ENCODE measurements at places on chromosomes 12 and 14.

GRCh38 chr14:34713681-34714319 is 593 bp downstream of the CFL2 start:
- no peak for DNase-seq

DNA sequence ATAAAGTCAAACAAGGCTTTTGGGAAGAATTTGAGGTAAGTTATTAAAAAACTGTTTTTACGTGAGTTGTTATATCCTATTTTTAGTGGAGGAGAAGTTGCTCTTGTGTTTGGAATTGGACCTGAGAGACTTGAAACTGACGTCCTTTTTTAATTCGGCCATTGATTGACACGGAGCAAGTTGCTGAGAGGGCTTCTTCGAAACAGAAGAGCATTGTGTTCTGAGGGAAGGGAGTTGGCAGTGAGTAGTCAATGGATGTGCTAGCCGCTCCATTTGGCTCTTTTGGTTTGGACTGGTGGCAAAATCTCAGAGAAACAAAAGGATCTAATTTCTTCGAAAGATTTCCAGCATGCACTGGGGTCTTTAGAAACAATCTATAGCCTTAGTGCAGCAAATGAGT is 37.3 kb downstream of the PTPN11 start:
- no peak for DNase-seq

DNA sequence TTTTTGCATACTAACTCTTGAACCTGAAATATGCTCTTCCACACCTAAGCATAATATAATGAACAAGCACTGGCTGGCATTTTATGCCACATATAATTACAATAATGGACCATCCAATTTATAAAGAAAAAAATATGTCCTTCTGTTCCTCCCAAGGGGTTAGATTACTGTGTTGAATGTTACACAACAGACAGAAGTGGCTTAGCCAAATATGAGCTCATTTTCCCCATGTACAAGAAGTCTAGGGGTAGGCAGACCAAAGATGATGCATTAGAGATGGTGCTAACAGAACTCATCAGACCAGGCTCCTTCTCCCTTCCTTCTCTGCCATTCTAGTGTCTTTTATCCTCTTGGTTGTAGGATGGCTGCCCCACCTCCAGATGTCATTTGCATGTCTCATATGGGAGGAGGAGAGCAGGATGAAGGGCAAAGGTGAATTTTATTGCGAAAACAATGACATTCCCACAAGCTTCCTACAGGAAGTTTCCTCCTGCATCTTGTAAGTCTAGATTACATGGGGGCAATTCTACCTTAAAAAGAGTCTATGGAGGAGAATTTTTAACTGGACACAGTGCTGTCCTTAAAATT is 43.9 kb upstream of the SLC2A13 start:
- DNase-seq = no peak

DNA sequence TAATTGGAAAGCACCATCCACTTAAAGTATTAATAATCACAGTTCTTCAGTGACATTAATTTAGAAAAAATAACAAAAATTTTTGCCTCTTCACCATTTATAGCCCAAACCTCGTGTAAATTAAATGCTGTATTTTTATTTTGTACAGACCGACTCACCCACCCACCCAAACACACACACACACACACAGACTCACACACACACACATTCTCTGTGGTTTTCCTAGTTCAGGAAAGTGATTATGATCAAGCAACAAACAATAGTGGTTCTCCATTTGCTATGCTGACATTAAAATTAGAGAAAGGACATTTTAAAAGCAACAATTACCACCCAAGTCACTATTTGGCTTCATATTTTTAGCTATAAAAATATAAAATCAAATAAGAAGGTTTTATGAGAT is 112.5 kb upstream of the FLRT2 start:
- no peak for DNase-seq

DNA sequence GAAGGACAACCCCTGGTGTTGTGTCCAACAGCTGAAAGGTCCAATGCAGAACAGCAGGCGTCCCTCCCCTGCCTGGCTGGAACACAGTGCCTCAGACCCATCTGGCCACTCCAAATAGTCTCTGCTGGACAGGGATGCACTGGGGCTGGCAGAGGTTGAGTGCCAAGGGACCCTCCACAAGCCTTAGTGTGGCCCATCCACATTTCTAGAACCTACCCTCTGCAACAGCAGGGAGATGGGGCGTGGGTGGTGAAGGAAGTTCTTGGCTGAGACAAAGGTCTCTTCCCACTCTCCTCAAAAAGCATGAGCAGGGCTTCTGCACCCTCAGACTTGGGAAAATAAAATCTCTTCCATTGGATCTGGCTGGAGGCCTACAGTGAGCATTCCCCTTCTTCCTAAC is 36.5 kb downstream of the LTBP2 start:
- DNase-seq = no peak

DNA sequence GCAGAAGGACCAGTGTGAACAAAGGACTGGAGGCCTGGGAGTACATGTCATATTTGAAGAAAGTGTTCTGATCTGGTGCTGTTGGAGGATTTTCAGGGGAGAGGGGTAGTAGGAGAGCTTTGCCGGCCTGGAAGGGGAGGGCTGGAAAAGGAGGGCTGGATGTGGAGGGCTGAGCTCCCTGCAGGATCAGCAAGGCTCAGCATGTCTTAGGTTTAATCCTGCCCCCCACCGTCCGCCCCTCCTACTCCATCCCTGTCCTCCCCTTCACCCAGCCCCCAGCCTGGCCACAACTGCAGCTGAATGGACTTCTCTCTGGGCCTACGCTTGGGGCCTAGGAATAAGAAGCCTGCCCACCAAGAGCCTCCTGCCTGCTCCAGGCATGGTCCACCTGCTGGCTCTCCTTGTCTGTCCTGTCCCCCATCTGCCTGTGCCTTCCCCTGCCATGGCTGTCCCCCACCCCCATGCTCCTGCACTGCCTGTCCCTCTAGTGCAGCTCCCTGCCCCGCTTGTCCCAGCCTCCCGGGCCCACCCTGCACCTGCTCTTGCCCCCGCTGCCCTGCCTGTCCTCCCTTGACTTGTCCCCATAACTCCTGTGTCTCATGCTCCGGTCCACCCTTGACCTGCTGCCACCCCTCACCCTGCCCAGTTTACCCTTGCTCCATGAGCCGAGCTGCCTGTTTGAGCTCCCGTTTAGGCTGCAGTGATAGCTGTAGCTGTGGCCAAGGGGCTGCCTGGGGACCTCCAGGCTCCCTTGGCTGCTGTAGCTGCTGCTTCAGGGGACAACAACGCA is 9.8 kb upstream of the RARG start:
- DNase-seq = no peak

DNA sequence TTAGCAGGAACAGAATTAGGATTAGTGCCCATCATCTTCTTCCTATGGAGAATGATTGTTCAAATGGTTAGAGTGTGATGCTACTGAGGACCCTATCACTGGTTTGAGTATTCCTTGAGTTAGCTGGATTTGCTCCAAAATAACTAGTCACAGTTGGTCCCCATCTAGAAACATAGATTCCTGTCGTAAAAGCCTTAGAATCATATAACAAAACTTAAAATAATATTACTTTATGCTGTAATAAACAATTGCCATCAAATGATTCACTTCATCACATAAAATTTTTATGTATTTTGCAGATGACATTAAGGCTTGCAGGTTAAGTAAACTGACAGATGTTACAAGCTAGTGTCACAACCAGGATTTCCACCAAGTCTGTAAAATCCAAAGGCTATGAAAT is 209.8 kb downstream of the CCER1 start:
- DNase-seq = no peak

DNA sequence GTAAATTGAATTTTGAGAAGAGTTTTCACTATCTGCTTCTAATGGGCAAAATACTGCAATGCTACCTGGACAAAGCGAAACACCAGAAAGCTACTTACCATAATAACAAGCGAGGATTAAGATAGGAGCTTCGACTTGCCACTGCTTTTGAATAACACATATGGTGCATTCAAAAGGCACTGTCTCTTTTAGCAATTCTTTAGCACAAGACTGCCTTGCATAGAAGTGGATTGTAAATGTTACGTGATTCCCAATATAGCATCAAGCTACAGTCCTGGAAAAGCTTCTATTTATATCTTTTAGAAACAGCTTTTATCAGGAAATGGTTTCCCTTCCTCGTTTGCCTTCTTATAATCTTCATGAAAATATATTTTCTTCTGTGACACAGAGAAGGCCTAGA is 258.7 kb upstream of the PDE3A start:
- no peak for DNase-seq

DNA sequence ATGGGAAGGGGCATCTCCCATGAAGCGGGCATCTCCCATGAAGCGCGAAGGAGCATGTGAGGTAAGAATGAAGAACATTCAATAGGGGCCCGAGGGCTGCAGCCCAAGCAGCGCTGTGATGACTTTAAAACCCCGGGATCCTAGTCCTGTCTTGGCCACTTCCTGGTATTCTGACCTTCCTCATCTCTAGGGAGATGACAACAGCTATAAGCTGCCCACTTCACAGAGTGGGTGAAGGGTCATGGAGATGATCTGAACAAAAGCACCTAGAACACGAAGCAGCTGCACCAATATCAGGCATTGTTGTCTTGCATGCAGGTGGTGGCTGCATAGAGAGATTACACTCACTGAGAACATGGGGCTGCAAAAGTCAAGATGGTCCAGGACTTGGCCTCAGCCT is 64.5 kb downstream of the SPTB start:
- DNase-seq = no peak

All from NCI-H1436 treated with DMSO at 0.1 percent for 48 hours (cell line).